Peyer's patch (tissue), 4 donors: ENCODE measurements at places on chromosomes 2 and 18.

DNA sequence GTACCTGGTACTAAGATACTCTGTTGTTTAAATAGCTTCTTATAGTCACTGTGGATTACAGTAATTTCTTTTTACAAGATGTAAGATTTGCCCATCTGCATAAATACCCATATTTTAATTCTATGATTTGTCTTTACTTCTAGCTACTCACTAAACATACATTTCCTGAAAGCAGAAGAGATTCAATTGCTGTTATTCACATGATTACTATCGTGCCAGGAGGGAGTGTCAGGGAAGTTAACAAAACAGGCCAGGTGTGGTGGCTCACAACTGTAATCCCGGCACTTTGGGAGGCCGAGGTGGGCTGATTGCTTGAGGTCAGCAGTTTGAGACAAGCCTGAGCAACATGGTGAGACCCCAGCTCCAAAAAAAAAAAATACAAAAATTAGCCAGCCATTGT lies 33.8 kb downstream of the PRKCE start:
- no peaks in the 10 kb centered on the region for H3K36me3 ChIP-seq
- H3K27me3 ChIP-seq, result no peaks in the 10 kb centered on the region
- no peak overlapping the region for H3K27ac ChIP-seq
- H3K4me3 ChIP-seq, result no peak overlapping the region

DNA sequence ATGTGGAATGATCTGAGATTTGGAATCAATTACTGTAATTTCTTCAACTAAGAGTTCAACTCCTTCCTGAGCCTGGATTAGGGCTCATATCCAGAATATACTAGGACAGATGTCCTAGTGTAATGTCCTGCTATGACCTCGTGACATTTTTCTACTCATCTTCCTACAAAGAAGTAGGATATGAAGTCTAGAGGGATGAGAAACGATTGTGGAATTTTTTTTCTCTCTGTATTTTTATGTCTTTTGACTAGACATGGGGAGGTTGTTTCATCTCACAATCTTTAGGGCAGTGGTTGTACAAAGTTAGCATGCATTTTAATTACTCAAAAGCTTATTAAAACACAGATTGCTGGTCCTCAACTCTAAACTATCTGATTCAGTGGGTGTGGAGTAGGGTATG lies 203.0 kb downstream of the PARD3B start:
- H3K4me3 ChIP-seq, result no peak overlapping the region
- DNase-seq, result no peak
- H3K4me1 ChIP-seq, result no peaks in the 10 kb centered on the region

DNA sequence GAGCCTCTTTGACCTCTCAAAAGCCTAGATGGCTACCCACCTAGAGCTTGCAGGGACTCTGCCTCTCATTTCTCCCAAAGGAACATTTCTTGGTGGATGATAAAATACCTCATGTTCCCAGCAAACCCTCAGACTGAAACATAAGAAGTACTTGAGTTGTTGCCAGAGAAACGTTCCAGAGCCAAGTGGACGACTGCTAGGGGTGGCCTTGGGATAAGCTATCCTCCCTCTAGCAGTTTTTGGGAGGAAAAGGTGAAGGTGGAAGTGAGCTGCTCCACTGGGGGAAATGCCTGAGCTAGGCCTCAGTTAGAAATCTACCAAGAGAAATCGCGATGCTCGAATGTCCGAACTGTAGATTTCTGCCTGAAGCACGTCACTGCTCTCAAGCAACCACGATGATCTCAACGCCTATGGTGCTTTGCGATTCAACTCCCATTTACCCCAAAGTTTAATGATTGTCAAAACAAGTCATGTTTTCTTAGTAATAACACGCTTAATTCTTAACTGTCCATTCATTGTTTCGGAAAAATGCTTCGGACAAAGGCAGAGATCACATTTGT lies 91.5 kb downstream of the CCBE1 start:
- H3K4me3 ChIP-seq, result no peak overlapping the region
- H3K27me3 ChIP-seq, result no peaks in the 10 kb centered on the region
- no peaks in the 10 kb centered on the region for H3K36me3 ChIP-seq
- H3K4me1 ChIP-seq, result no peaks in the 10 kb centered on the region

- no peaks in the 10 kb centered on the region for H3K4me1 ChIP-seq
- H3K27ac ChIP-seq, result no peak overlapping the region
- no peak for DNase-seq
- no peaks in the 10 kb centered on the region for H3K27me3 ChIP-seq
- no peaks in the 10 kb centered on the region for H3K36me3 ChIP-seq
These were observed 236.2 kb downstream of the IKZF2 start for GRCh38 chr2:212915121-212915782.

GRCh38 chr2:18829251-18829902 lies 240.0 kb upstream of the NT5C1B start:
- no peaks in the 10 kb centered on the region for H3K4me1 ChIP-seq
- H3K27me3 ChIP-seq, result no peaks in the 10 kb centered on the region
- DNase-seq, result no peak
- H3K4me3 ChIP-seq, result no peak overlapping the region

DNA sequence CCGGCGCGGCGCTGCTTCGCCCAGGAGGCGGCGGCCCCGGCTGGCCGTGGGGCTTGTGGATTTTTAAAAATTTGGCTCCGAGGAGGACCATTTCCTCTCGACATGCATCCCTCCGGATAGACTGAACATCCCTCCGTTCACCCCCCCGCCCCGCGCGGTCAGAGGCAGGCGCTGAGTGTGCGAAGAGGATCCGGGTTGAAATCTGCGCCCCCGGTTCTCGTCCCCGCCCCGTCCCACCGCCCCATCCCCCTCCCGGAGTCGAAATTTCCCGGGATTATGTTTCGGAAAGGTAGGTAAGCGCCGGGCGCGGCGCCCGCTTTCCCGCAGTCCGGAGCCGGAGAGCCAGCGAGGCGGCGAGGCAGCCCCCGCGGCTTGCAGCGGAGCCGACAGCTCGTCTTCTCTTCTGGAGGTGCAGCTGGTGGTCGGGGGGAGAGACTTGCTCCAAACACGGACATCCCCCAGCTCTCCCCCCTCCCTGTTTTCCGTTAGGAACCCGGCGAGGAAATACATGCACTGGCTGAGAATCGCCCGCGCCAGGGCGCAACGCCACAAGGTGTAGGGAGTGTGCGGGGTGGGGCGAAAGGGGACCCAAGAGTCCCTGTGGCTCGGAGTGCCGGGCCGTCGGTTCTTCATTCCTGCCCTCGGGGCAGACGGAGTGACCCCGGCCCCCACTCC lies at the start of gene PRKCE:
PRKCE (plus strand) TSS at position 261 of the 675 bp plus-strand sequence.
- peak within 1 kb of the TSS; percentile 98 for H3K4me3 ChIP-seq
- no peaks in the 10 kb centered on the region for H3K4me1 ChIP-seq
- peak within 1 kb of the TSS; percentile 100 for H3K27ac ChIP-seq
- DNase-seq, result peak; percentile 79
- no peaks in the 10 kb centered on the region for H3K27me3 ChIP-seq
